ENCODE measurements at places on chromosomes 6 and 20.
A peak's percentile ranks its signal among the peaks of the same experiment; 100 is the strongest.

DNA sequence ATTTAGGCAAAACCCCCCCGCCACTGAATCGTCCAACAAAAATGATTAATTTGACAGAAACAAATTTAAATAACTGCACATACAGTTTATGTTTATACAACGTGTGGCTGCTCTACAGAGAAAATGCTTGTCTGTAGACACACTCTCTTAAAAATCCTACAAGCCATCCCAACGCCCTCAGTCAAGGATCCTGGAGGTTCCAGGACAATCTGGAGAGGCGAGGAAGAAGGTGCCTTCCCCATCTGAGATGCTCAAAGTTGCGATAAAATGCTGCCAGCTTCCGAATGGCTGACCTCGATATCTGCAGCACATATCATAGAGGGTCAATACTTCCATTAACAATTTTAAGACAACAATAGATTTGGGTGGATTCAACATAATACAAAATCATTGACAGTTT lies 25.3 kb downstream of the ZNF217 start:
- DNase-seq = no peak

- DNase-seq = peak; percentile 71
Measured at GRCh38 chr6:80348263-80348662, 241.8 kb downstream of the BCKDHB start.

DNA sequence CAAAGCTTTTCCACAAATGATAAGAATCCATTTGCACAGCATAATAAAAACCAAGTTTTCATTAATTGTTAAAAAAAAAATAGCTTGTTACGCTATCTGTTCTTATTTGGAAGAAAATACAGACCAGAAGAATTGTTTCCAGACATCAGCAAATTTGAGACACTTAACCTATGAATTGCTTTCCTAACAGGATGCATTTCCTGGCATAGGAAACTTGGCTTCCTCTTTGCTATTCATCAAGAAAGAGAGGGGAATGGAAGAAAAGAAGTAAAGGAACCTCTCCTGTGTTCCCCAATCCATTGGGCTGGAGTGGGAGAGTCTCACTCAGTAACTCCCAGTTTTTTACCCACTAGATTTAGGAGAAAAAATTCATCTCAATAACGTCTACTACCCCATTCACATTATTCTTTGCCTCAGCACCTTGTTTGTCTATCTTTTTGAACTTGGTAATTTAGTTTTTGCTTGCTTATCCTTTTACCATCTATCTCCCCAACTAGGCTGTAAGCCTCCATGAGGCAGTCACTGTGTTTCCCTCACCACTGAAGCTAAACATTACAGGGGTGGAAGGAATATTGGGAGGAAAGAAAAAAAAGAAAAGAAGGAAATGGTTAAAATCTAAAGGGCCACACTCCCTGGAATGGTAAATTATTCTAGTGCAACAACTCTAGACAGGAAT lies 150.3 kb downstream of the COL21A1 start:
- no peak for DNase-seq

DNA sequence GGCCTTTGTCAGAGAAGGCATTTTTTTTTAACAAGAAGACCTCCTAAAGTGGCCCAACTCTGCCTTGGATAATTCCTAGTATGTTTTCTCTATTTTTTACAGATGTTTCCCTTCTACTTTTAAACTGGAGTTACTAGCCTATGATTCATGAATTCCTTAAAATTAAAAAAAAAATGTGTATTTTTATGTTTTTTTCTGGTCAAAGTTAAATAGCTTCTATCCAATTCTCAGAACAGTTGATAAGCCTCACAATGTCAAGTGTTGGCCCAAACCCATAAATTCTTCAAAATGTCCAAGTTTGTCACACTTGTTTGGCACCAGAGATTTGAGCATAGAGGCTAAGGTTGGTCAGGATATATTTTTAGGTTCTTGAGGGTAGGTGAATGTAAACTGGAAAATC lies 64.0 kb downstream of the JAG1 start:
- DNase-seq = peak; percentile 70

GRCh38 chr6:142854589-142855488 lies 90.1 kb downstream of the HIVEP2 start:
- DNase-seq = peak; percentile 42

- no peak for DNase-seq
Measured at GRCh38 chr20:45017857-45018256, 51.5 kb downstream of the STK4 start.

DNA sequence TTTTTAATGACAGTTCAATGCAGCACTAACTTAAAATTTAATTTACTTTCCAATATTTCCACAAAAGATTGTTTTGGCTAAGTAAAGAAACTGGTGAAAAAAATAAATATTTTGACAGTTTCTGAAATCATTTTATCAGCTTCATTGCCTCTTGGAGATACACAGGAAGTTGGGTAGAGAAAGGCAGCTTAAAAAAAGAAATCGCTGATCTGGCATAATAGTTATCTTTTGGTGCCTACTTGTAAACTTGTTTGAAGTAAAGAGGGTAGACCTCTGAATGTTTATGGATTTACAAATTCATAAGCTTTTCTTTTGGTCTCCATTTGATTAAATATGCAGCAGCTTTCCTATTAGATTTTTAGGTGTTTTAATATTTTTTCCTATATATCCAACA lies 103.4 kb downstream of the RTN4IP1 start:
- no peak for DNase-seq

DNA sequence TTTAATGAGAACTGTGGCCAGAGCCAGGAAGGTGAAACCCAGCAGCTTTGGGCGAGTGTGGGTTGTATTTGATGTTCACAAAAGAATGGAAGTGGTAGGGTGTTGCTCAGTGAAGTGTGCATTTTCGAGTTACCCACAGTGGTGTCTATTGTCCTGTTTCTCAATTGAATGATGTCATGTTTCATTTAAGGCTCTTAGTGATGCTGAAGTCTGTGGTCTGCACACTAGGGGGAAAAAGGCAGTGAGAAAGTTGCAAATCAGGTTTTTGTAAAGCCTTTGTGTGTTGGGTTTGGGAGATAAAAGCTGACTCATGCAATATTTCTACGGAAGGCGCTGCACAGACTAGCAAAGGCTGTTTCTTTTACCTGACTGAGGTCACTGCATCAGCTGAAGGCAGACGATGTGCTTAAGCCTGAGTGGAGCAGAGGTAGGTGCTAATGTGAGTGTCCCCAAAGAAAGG lies 121.1 kb downstream of the PLEKHG1 start:
- peak; percentile 38 for DNase-seq

GRCh38 chr6:120894077-120894476 lies 440.2 kb downstream of the TBC1D32 start:
- DNase-seq = no peak

DNA sequence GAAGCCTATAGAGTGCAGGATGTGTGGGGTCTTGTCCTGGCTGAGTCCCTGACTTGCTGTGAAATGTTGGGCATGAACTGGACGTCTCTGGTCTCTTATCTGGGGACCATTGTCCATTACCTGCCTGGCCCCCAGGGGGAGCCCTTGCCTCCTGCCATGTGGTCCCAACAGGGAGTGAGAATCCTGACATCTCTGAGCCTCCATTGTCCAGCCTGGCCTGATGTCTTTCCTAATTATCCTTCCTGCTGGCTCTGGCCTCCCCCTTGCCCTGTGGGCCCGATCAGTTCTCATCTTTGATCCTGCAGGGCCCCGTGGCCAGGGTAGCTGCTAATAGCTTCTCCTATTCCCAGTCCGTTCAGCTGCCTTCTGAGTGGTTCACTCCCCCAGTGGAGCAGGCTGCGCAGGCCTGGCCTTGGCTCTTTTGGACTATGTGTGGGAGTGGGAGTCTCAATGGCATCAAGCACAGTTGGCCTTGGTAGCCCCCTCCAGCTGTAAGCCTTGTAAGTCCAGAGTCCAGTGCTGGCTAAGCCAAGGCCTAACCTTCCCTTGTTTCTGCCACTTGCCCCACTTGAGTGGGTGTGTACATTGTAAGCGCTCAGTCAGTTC lies 77.9 kb upstream of the RALY start:
- no peak for DNase-seq

GRCh38 chr6:33636655-33637054 lies 15.5 kb downstream of the ITPR3 start:
- DNase-seq = no peak

DNA sequence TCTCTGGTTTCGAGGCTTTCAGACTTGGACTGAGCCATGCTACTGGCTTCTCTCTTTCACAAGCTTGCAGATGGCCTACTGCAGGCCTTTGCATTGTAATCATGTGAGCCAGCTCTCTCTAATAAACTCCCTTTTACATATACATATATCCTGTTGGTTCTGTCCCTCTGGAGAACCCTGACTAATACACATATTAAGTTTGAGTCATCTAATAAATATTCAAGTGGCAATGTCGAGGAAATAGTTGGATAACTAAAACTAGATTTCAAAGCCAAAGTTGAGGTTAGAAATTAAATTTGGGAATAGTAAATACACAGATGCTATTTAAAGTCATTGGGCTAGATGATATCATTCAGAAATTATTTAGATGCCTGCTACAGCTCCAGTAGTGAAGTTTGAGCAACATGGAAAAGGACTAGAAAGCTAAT lies 1343.4 kb downstream of the GRIK2 start:
- DNase-seq = peak; percentile 94

- DNase-seq = no peak
Measured at GRCh38 chr6:170450916-170451761, 102.0 kb downstream of the PSMB1 start.

GRCh38 chr6:24080711-24081110 lies 45.3 kb upstream of the NRSN1 start:
- no peak for DNase-seq

- no peak for DNase-seq
Measured at GRCh38 chr6:38773338-38773737, 58.2 kb downstream of the DNAH8 start.

GRCh38 chr6:152089992-152090391 lies 282.5 kb downstream of the ESR1 start:
- peak; percentile 79 for DNase-seq

- DNase-seq = peak; percentile 24
Measured at GRCh38 chr6:51021171-51021570, 202.5 kb downstream of the TFAP2B start.

DNA sequence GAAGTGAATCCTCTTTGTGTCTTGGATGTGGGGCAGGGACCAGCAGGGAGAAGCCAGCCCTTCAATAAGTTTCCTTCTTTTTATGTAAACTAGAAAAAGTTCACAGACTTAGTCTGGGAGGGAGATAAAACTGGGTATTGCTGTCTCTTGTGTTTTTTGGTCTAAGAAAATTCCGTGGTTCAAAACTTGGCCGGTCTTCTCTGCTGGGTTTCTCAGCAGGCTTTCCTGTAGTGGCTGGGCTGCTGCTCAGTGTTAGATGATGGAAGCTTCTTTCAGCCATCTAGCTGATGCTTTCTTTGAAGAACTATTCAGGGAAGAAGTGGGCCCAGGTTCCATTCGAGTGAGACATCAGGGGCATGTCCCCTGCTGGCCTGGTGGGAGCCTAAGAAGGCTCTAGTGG lies 70.7 kb upstream of the SCP2D1 start:
- peak; percentile 19 for DNase-seq

GRCh38 chr20:24752612-24753011 lies 196.5 kb upstream of the CST7 start:
- DNase-seq = no peak

- no peak for DNase-seq
Measured at GRCh38 chr6:17744019-17744756, 37.5 kb upstream of the NUP153 start.

GRCh38 chr6:161401587-161402309 lies 127.9 kb upstream of the AGPAT4 start:
- no peak for DNase-seq

- no peak for DNase-seq
Measured at GRCh38 chr6:142867988-142868812, 76.8 kb downstream of the HIVEP2 start.

GRCh38 chr6:166572370-166573261 lies 13.9 kb downstream of the RAMACL start:
- DNase-seq = peak; percentile 75

DNA sequence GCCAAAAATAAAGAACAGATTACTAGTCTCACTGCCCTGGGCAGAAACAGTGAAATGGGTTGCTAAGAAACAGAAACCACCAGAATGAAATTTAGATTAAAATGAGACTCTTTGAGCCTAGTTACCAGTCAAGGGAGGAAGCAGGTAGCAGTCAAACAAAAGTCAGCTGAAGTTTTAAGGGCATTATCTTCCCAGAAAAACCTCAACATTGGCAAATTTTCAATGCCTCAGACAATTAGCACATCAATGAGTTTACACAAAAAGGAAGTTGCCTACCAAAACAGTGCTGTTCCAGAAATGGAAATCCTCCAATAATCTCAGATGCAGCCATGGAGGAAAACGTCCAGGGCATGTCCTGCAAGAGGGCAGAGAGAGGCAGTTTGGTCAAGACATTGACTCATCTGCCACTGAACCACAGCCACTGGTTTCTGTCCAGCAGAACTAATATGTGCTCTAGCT lies 399.7 kb upstream of the ADGRB3 start:
- no peak for DNase-seq

DNA sequence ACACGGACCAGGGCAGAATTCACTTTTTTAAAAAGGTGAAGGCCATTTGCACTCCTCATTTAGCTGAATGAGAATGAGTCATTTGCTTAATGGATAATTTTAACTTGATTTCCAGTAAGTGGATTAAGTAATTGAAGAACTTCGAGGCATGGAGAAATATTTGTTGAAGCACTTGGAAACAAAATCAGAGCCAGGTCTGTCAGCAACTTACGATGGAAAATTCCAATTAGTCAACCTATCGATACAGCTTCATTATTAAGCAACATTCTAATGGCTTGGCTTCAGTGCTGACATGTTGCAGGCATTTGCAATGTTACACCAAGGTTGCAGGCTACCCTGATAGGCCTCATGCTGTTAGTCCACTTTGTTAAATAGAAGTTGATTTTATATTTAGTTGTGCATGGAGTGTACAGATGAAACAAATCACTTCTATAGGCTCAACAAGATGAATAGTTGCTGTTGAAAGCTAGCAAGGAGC lies 423.5 kb upstream of the SLC35B3 start:
- no peak for DNase-seq

DNA sequence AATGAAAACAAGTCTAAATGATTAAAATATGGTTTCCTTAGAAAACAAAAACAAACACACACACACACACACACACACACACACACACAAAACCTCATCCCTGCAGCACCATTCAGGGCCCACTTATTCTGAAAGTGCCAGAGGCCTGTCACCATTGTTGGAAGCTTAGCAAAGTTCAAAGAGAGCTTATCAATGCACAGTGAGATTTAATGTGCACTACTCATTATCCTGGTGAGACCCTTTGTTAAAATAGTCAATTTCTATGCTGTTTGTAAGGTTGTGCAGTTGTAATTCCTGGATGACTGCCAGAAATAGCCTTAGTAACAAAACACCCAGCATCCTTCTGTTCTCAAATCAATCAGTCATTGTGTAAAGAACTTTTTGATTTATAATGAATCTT lies 482.9 kb downstream of the GRIK2 start:
- DNase-seq = no peak

DNA sequence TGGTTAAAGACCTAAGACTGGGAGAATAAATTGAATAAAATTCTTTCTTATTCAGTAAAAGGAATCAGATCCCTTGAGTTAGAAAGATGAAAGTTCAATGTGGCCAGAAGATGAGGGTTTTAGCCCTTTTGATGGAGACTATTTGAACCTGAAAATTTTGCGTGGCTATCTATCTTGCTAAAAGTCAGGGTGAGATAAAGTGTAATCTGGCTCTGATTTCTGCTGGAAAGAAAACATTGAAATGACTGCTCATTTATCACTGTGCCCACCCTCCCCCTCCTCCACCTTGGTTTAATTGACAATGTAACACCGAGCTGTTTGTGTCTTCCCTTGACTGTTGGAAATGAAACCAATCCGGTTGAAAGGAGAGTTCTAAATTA lies 32.9 kb upstream of the TCF21 start:
- DNase-seq = no peak

- DNase-seq = peak; percentile 43
Measured at GRCh38 chr6:112150363-112150762, 63.0 kb downstream of the FAM229B start.

Data from fibroblast of skin of scalp (primary cell).